ENCODE measurements at places on chromosomes 1 and 21.

- no peak for DNase-seq
Measured at GRCh38 chr1:201250326-201251011, 32.8 kb upstream of the PKP1 start.

DNA sequence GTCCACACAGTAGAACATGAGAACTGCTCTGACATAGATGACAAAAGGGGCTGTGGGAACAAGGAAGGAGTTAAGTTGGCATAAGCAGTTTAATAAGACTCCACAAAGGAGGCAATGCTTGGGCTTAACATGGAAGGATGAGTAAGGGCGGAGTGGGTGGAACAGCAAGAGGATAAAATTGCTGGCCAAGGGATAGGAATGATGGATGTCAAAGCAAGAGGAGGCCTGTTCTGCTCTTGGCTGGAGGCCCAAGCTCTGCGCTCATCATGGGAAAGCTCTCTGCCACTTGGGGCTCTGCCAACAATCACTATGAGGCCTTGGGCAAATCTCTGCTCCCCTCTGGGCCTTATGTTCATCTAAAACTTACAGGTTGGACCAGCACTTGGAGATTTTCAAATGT, 98.3 kb upstream of the CAMK1G start:
- DNase-seq: no peak

GRCh38 chr1:61259379-61260148, 177.2 kb downstream of the NFIA start:
- no peak for DNase-seq

GRCh38 chr1:70314706-70315304, 39.7 kb downstream of the ANKRD13C start:
- no peak for DNase-seq

- DNase-seq: no peak
Measured at GRCh38 chr1:203090421-203091198, 4.8 kb upstream of the MYOG start.

Measured in astrocyte of the cerebellum (primary cell).